Activated CD4-positive, alpha-beta T cell treated with anti-CD3 and anti-CD28 coated beads, Interleukin-2, amount 50 U/mL, for 48 hours (primary cell): ENCODE measurements at places on chromosomes 1 and 21.

- DNase-seq = no peak
Observed at GRCh38 chr1:93662481-93663207, 19.0 kb downstream of the BCAR3 start.

DNA sequence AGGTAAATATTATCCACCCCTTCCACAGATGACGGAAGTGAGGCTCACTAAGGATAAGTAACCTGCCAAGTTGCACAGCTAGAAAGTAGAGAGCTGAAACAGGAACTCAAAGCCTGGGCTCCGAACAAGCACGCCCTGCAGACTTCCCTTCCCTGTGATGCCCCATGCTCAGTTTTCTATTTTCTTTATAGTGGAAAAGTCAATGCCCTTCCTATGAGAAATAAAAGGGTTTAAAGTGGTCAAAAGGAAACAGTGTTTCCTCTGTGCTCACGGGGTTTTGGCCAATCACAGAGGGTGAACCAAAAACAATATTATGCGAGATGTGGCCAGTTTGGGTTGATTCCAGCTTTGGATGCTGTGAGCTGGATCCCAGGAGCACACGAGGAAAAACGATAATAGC is 44.5 kb downstream of the DDR2 start:
- DNase-seq = no peak

DNA sequence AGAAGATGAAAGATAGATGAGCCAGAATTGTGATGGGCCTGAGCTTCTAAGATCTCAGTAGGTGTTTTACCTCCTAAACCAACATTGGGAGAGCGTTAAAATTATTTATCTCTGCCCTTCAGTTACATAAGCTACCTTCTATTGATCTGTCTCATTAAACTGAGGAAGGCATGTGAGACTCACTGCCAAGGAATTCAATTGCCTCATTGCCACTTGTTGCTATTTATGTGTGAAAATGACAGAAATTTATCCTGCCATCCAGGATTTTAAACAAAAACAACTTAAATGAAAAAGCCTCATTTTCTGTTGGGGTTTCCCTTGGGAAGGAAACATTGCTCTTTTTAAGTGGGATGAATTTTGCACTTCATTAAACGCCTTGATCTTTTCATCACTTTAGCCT is 78.7 kb upstream of the RUNX1 start:
- no peak for DNase-seq

GRCh38 chr21:46220275-46220810 is 8.2 kb downstream of the LSS start:
- no peak for DNase-seq

DNA sequence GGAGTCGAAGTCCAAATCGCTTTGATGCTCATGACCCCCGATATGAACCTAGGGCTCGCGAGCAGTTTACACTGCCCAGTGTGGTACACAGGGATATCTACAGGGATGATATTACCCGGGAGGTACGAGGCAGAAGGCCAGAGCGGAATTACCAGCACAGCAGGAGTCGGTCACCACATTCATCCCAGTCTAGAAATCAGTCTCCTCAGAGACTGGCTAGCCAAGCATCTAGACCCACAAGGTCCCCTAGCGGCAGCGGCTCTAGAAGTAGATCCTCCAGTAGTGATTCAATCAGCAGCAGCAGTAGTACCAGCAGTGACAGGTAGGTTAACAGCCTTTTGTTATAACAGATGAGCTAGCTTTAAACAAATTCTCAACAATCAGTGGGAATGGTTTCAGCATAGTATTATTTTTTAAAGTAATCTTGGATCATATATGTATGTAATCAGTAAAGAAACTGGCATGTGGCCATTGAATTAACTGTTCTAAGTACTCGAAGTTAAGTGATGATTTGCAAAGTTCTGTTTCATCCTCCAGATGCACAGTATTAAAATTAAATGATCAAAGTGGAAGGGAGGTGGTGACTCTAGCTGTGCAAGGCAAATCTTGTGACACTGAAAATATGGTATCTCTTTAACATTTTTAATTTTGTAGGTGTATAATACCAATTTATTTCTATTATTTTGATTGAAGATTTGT is 29.0 kb downstream of the SPEN start:
- DNase-seq = no peak

DNA sequence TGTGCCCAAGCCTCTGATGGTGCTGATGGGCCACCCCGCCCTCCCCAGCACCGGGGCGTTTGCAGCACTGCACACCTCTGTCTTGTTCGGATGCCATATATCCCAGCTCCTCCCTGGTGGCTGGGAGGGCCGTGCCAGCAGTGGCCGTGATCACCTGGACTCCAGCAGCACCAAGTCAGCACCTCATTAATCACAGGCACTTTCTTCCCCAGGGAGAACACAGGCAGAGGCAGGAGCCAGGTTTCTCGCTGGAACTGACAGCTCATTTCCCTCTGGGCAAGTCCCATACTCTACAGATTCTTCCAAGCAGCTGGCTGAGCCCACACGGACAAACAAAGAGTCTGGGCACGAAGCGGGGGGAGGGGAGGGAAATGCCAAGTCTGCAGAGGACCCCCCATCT is 141.7 kb upstream of the EDN2 start:
- DNase-seq = no peak

DNA sequence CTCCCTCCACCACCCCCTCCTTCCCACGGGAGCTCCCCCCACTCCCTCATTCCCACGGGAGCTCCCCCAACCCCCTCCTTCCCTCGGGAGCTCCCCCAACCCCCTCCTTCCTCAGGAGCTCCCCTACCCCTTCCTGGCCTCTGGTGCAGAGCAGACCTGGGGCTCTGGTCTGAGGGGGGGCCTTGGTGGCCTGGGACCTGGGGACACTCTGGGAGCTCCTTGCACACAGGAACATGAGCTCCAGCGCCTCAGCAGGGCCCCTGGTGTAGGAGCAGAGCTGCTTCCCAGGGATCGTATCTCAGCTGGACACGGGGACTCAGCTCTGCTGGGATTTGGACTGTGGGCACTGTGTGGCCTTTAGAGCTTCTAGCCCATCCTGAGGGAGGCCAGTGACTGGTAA is 19.7 kb upstream of the PRSS38 start:
- no peak for DNase-seq
